A549 treated with ZK216348 at 1 μM for 4 hours (cell line): ENCODE measurements at places on chromosomes 13 and 19. TPM values are rescaled to one million over a fixed set of nuclear protein-coding genes. Genes with fewer than 3 reads are reported as not detected.

Gene KISS1R
- total RNA-seq = 0.21 to 0.62 TPM (median 0.42 TPM) in 4 of 5 replicates, not detected in the other

Gene CDC42EP5
- 0.18 to 0.31 TPM in 2 of 5 replicates, not detected in the others for total RNA-seq

Gene TPM4
- total RNA-seq = 369 to 594 TPM (median 460 TPM) in 5 replicates

Gene SCEL
- total RNA-seq = 0.49 to 0.88 TPM (median 0.78 TPM) in 5 replicates

Gene CHST8
- 0.15 to 0.32 TPM in 2 of 5 replicates, not detected in the others for total RNA-seq
